Activated CD8-positive, alpha-beta T cell treated with anti-CD3 and anti-CD28 coated beads for 36 hours (primary cell): ENCODE measurements at places on chromosomes 6 and 20. TPM values are rescaled to one million over a fixed set of nuclear protein-coding genes. Genes with fewer than 3 reads are reported as not detected.

The WFDC12 gene
- total RNA-seq = not detected

The MC3R gene
- total RNA-seq = not detected

The CD93 gene
- 0.11 TPM for total RNA-seq

The SPDEF gene
- total RNA-seq = not detected

The C20orf204 gene
- total RNA-seq = 4.7 TPM

GRCh38 chr6:138800377-138801150 is 4.7 kb downstream of the ECT2L start:
- no peak for DNase-seq

DNA sequence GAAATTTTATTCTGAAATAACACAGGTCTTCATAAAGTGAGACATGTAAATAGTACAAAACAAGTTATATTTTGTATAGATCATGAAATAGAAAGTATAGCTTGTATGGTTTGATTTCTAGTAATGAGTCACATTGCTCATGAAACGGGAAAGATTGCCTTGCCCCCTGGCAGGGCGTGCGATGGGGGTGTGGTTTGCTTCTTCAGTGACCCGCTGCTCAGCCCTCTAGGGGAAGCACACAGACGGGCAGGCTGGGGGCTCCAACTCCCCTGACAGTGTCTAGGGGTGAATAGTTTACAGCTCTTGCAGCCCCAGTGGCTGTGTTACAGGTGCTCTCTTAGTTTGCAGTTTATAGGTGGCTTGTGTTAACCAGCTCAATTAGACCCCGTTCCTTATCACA is 170.5 kb upstream of the RGS17 start:
- no peak for DNase-seq

GRCh38 chr20:1832634-1833033 is 62.6 kb upstream of the SIRPA start:
- DNase-seq = no peak

GRCh38 chr6:162471842-162472241 is 255.7 kb downstream of the PRKN start:
- no peak for DNase-seq

GRCh38 chr6:158625881-158626305 is 18.6 kb downstream of the DYNLT1 start:
- DNase-seq = no peak

- no peak for DNase-seq
Observed at GRCh38 chr6:1762203-1762602, 152.5 kb downstream of the FOXC1 start.

DNA sequence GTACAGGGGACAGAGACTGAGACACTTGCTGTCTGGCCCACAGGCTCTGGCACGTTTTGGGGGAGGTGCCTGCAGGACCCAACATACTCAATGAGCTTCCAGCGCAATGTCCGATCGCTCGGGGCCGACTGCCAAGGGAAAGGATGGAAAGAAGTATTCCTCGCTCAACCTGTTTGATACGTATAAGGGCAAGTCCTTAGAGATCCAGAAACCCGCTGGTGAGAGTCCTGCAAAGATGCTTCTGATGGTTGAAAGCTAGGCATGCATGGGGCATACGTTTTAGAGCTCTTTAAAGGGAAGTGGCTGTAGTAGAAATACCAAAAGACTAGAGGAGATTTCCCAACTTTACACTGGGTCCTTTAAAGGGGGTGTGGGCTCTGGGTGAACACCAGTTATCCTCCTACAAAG is 2.2 kb downstream of the PRRC2A start:
- no peak for DNase-seq

- no peak for DNase-seq
Observed at GRCh38 chr6:161101517-161101916, 109.9 kb downstream of the MAP3K4 start.

- DNase-seq = no peak
Observed at GRCh38 chr6:35203152-35203670, 10.5 kb upstream of the SCUBE3 start.
